ENCODE measurements at places on chromosomes 1 and 21.

DNA sequence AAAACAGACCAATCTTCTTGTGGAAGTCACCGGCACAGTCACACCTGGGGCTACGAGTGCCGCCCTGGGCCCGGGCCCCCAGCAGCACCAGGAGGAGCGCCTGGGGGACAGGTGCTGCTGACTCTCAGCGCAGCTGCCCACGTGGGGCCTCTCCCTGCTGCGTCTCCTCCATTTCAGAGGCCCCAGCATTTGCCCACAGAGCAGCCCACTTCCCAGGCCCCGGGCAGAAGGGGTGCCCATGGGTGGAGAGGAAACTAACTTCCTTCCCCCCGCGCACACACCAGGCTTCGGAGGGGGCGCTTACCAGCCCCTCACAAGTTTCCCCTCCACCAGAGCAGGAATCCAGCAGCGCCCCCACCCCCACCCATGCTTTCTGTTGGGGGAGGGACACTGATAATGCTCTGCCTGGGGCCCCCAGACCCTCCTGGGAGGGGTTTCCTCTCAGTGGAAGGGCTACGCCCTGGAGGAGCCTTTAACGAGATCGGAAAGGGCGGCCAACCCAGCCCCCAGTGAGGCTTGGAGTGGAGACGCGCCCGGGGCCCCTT is 440 bp downstream of the TNFRSF25 start:
- DNase-seq = no peak
- H3K36me3 ChIP-seq = no peaks in the 10 kb centered on the region
- peaks cover 39% of the 10 kb centered on the region for H3K27me3 ChIP-seq
- H3K27ac ChIP-seq = no peak overlapping the region
- H3K4me1 ChIP-seq = no peaks in the 10 kb centered on the region

DNA sequence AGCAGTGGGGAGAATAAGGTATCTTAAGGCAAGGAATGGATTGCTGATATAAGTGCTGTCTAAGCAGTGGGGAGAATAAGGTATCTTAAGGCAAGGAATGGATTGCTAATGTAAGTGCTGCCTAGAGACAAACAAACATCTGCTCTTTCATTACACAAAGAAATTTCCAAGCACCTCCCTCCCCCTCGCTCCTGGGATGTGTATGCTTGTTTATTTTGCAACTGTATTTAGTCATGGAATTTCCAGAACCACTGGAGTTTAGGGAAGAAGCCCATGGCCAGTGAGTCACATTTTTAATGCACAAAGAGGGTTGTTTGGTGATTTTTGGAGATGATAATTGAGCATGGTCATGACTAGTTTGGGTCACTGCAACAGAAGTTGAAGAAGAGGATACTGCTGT is 21.5 kb downstream of the PDPN start:
- H3K4me3 ChIP-seq = no peak overlapping the region
- H3K36me3 ChIP-seq = no peaks in the 10 kb centered on the region
- peak; percentile 42 for DNase-seq
- no peaks in the 10 kb centered on the region for H3K27me3 ChIP-seq

- no peak overlapping the region for H3K4me3 ChIP-seq
- no peaks in the 10 kb centered on the region for H3K36me3 ChIP-seq
- H3K27ac ChIP-seq = no peak overlapping the region
Measured at GRCh38 chr1:50620680-50621329, 197.6 kb upstream of the DMRTA2 start.

GRCh38 chr1:199954699-199955098 is 72.8 kb upstream of the NR5A2 start:
- DNase-seq = no peak
- no peak overlapping the region for H3K4me3 ChIP-seq
- no peaks in the 10 kb centered on the region for H3K27me3 ChIP-seq
- no peak overlapping the region for H3K27ac ChIP-seq
- no peaks in the 10 kb centered on the region for H3K4me1 ChIP-seq
- H3K36me3 ChIP-seq = no peaks in the 10 kb centered on the region

GRCh38 chr1:181033799-181034451 is at the start of gene MR1:
TSS of gene MR1 (plus strand) at chr1:181033983. CDS start at chr1:181034008, 25 bp downstream.
- DNase-seq = no peak
- H3K36me3 ChIP-seq = no peaks in the 10 kb centered on the region
- H3K4me1 ChIP-seq = peaks cover 19% of the 10 kb centered on the region
- H3K27me3 ChIP-seq = no peaks in the 10 kb centered on the region
- peak within 1 kb of the TSS; percentile 70 for H3K4me3 ChIP-seq

- no peaks in the 10 kb centered on the region for H3K27me3 ChIP-seq
- no peaks in the 10 kb centered on the region for H3K36me3 ChIP-seq
- no peaks in the 10 kb centered on the region for H3K4me1 ChIP-seq
- no peak for DNase-seq
- no peak overlapping the region for H3K27ac ChIP-seq
Measured at GRCh38 chr1:90370686-90371447, 346.2 kb downstream of the BARHL2 start.

DNA sequence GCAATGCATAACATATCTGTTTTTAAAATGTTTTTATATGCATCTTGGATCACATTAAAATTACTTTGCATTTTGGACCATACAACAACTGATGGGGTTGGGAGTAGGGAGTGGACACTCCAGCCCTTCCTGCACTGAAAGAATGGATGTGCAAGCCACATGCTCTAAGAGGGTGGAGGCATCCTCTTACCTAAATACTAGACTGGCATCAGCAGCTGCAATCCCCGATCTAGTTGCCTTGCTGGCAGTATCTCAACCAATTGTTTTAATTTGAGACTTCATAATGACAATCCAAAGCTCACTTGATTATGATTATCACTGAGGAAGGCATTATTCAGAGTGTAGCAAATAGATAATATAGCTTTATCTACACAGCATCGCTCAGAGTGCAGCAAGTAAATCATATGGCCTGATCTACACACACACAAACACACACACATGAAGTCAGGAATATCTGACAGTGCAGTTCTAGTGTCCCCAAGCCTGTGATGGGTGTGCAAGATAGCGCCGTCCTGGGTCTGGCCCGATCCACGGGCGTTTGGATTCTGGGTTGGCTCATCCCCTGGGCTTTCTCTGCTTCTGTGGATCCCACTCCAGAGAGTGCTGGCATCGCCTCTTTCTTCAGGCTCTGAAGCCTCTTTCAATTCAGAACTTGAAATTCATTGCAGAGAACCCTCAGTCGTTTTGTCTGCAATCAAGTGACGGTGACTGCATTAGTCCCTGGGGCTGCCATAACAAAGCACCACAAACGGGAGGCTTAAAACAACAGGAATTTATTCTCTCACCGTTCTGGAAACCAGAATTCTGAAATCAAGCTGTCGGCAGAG is 181.3 kb downstream of the ETS2 start:
- no peaks in the 10 kb centered on the region for H3K27me3 ChIP-seq
- peaks cover 71% of the 10 kb centered on the region for H3K4me1 ChIP-seq
- no peaks in the 10 kb centered on the region for H3K36me3 ChIP-seq
- H3K27ac ChIP-seq = peak overlapping the region; percentile 73
- peak overlapping the region; percentile 53 for H3K4me3 ChIP-seq

GRCh38 chr1:185565302-185565701 is 168.9 kb upstream of the HMCN1 start:
- DNase-seq = no peak
- no peak overlapping the region for H3K27ac ChIP-seq
- no peaks in the 10 kb centered on the region for H3K27me3 ChIP-seq
- H3K4me3 ChIP-seq = no peak overlapping the region
- H3K36me3 ChIP-seq = no peaks in the 10 kb centered on the region
- no peaks in the 10 kb centered on the region for H3K4me1 ChIP-seq

DNA sequence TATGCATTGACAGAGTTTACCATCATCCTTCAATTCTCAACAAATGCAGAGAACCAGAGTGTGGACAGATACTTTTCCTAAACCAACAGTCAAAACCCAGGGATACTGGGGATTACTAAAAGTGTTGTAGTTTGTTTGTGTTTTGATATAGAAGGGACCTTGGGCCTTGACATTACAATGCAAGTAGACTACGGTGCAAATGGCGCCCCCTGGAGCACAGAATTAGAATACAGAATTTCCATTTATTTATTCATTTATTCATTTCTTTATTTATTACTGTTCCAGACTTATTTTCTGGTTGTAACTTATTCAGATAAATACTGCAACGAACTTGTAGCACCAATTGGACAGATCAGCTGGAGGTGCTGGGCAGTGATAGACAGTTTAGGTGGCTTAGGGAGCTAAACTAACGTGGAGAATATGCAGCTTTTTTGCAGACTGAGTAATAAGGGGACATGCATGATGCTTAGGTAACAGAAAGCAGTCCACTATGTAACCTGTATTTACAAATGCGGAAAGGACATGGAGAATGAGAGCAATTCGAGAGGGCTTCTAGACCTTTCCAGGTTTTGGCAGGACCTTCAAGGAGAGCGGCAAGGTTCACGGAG is 42.6 kb downstream of the KIRREL1 start:
- no peak overlapping the region for H3K27ac ChIP-seq
- no peaks in the 10 kb centered on the region for H3K36me3 ChIP-seq
- H3K4me1 ChIP-seq = no peaks in the 10 kb centered on the region
- no peak overlapping the region for H3K4me3 ChIP-seq

DNA sequence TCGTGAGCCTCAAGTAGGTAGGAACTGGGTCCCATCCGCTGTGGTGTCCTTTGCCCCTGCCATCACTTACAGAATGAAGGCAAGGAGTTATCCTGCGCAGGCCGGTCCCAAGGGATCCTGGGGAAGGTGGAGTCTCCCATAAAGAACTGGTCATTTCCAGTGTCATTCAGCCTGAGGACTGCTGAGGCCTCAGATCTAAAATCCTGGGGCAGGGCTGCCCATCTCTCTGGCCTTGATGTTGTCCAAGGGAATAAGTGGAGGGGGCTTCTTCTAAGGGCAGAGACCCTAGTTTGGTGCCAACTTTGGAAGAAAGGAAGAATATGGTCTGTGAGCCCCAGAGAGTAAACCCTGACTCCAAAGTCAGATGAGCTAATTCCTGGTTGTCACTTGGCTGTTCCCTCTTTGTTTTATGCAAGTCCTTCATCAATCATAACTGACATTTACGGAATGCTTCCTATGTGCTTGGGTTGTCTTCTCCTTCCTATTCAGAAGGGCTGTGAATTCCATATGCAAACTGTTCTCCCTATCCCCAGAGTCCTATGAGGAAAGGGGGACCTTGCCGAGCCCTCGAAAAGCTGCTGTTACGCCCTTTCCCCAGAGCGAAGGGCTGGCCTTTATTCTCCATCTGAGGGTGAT is 6.9 kb downstream of the IFI6 start:
- H3K4me3 ChIP-seq = no peak overlapping the region
- no peaks in the 10 kb centered on the region for H3K27me3 ChIP-seq
- DNase-seq = no peak
- H3K36me3 ChIP-seq = peaks cover 3% of the 10 kb centered on the region

- no peaks in the 10 kb centered on the region for H3K36me3 ChIP-seq
- H3K27ac ChIP-seq = peak overlapping the region; percentile 87
- no peaks in the 10 kb centered on the region for H3K27me3 ChIP-seq
- peaks cover 34% of the 10 kb centered on the region for H3K4me1 ChIP-seq
Measured at GRCh38 chr1:206664740-206665139, 20.0 kb upstream of the MAPKAPK2 start.

- peaks cover 44% of the 10 kb centered on the region for H3K4me1 ChIP-seq
- H3K27me3 ChIP-seq = no peaks in the 10 kb centered on the region
- peak overlapping the region; percentile 59 for H3K27ac ChIP-seq
Measured at GRCh38 chr1:33410091-33410701, 20.7 kb downstream of the PHC2 start.

DNA sequence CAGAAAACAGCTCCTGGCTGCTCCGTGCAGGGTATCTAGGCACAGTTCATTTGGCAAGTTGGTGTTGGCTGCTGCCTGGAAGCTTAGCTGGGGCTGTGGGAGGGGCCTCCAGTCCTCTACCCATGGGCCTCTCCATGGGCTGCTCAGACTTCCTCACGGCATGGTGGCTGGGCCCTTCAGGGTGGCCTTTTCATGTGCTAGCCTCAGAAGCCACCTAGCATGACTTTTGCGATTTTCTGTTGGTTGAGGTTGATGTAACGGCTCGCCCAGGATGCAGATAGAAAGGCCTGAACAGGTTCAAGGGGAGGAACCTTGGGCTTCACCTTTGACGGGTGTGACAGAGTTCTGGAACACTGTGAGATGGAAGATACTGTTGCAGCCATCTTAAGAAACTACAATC is 25.8 kb upstream of the LHX4 start:
- H3K4me1 ChIP-seq = no peaks in the 10 kb centered on the region
- no peak overlapping the region for H3K4me3 ChIP-seq
- DNase-seq = no peak
- no peaks in the 10 kb centered on the region for H3K36me3 ChIP-seq
- H3K27me3 ChIP-seq = no peaks in the 10 kb centered on the region
- H3K27ac ChIP-seq = no peak overlapping the region

DNA sequence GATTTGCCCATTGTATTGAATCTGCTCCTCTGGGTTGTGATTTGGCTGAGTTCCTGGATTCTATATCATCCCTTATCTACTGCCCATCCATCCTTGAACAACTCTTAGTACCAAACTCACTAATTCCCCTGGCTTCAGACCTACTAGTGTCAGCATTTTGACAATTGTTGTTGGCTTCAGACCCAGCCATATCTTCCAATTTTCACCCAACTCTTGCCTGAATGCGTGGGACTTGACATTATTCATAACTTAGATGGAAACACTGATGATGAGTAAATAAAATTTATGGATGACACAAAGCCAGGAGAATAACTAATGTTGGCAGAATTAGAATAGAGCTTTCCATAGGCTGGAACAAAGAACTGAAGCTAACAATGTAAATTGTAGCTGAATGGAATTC is 27.3 kb upstream of the EDEM3 start:
- H3K27ac ChIP-seq = no peak overlapping the region
- no peaks in the 10 kb centered on the region for H3K27me3 ChIP-seq
- H3K36me3 ChIP-seq = no peaks in the 10 kb centered on the region
- no peaks in the 10 kb centered on the region for H3K4me1 ChIP-seq
